ENCODE measurements at places on chromosomes 6 and 20.

DNA sequence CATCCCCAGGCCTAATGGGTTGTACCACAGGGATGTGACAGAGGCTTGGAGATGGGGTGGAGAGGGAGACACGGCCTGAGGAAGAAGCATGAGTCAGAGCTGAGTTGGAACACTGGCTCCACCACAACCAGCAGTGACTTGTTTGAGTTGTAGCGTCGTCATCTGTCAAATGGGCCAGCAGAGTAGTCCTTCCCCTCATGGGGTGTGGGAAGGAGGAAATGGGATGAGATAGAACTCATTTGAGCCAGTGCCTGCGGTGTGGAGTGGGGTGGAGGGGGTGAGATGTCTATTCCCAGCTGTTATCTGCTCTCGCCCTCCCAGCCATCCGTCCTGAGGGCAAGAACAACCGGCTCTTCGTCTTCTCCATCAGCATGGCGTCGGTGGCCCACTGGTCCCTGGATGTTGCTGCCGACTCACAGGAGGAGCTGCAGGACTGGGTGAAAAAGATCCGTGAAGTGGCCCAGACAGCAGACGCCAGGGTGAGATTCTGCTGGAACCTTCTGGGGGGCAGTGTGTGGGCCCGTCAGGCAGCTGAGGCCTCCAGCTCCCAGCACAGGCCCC is 32.5 kb downstream of the PLCG1 start:
- DNase-seq: no peak

DNA sequence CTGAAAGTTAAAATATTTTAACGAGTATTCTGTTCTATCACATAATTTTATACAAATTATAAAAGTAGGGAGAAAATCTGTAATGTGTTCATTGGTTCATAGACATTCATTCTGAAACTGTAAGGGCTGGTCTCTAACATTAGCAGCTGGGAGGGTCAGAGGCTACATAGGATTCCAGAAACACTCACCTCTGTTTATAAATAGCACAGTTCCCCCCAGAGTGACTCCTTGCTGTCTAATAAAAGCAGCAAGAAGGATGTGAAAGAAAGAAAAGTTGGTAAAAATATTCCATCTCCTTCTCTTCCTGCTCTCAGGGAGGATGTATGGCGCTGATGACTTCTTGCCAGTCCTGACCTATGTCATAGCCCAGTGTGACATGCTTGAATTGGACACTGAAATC is 25.3 kb upstream of the NAA20 start:
- no peak for DNase-seq

- no peak for DNase-seq
These were observed 9.7 kb downstream of the GNAS-AS1 start for GRCh38 chr20:58840816-58841538.

- no peak for DNase-seq
These were observed 667.6 kb downstream of the TENT5A start for GRCh38 chr6:81084776-81085430.

DNA sequence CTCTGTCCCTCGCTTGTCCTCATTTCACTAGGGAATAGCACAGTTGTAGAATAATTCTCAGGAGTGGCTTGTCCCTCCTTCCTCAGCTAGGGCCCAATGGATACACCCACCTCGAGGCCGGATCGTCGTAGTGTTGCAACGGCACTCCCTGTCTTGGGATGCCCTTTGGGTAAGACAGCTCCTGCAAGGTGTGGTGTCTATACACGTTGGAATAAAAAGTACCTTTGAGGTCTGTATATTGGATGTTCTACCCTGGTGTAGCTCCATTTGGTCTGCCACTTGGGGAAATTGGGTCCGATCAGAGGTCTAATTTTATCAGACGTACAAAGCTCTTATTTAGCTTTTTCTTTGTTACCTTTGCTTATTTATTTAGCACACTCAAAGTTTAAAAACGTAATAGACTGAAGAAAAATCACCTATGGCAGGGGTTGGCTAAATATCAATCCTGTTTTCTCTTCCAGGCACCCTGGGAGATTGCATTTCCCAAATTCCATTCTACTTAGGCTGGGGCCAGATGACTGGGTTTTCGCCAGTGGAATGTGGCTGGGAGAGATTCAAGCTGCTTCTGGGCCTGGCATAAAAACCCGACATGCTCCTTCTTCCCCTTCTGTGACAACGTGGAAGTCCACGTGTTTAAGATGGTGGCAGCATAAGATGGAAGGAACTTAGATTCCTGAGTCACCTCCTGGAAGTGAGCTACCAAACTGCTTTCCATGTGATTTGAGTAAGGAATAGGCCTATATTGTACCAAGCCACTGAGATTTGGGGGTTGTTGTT is 82.3 kb upstream of the CD83 start:
- DNase-seq: no peak

- no peak for DNase-seq
These were observed 79.4 kb downstream of the ZDHHC14 start for GRCh38 chr6:157460182-157460999.

- DNase-seq: no peak
These were observed 125.1 kb downstream of the SNX5 start for GRCh38 chr20:17843246-17844132.

DNA sequence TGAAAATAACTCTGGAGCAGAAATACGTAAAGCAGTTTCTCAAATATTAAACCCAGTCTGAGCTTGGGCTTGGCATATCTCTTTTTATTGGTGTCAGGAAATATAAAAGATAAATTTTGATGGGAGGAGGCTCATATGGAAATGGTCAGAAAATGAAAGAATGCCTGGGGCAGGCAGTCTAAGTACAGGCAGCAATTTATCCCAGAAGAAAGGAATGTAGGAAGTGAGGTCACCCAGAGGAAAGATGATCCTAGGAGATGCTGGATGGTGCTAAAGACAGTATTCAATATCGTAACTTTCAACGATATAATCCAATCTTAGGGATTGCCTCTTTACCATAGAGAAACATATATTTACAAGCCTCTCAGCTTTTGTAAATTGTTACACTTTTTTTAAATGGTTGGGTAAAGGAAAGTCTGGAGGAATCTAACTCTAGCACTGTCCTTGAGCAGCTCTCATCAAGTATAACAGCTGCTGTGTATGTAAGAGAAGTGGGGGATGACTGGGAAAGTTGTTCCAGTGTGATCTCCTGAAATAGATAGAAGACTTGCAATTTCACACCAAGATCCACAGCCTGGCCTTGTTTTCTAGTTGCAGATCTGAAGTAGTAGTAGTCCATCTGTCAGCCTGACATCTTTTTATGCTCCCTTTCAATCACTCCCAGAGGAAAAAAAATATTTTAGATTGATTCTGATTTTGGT is 256.9 kb upstream of the SASH1 start:
- DNase-seq: peak; percentile 45

DNA sequence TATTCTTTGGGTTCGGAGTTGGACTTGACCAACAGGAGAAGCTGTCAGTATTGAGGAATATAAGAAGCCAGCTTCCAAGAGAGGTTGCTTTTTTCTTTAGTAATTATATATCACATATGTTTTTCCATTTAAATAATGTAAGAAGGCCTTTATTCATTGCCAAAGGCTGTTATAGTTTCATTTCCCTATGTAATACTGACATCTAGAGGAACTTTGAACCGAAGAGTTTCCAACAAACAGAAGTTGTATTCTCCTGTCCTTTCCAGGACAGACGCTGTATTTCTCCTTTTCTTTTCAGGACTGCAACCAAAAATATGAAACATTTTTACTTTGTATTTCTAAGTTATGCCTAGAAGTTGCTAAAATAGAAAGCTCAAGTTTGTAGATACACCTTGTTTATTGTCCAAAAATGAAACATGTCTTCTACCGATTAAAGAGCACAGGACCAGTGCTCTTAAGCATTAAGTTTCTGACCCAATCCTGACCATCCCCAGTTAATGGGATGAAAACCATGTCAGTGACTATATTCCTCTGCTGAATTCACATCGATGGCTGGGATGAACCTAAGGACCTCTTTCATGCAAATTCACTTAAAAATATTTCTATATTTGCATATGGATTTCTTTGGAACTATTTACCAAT is 55.1 kb downstream of the MYLK4 start:
- peak; percentile 44 for DNase-seq

- no peak for DNase-seq
These were observed 119.2 kb upstream of the SASH1 start for GRCh38 chr6:148223424-148223842.

DNA sequence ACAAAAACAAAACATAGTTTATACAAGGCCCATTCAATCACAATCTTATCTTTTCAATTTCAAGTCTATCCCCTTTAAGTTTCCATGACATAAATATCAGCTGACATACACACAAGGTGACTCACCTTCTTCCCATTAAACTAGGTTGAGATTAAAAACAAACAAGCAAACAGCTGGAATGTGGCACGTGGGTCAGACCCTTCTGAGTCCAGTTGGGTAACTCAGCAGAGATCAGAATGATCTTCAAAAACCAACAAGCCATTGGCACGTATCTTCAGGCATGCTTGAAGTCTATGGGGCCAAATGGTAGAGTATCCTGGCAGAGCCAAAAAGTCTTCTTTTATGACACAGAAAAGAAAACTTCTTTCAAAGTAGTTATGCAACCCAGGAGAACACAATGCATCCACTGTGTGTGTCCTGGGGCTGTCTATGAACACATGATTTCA is 603.5 kb upstream of the CITED2 start:
- DNase-seq: no peak

DNA sequence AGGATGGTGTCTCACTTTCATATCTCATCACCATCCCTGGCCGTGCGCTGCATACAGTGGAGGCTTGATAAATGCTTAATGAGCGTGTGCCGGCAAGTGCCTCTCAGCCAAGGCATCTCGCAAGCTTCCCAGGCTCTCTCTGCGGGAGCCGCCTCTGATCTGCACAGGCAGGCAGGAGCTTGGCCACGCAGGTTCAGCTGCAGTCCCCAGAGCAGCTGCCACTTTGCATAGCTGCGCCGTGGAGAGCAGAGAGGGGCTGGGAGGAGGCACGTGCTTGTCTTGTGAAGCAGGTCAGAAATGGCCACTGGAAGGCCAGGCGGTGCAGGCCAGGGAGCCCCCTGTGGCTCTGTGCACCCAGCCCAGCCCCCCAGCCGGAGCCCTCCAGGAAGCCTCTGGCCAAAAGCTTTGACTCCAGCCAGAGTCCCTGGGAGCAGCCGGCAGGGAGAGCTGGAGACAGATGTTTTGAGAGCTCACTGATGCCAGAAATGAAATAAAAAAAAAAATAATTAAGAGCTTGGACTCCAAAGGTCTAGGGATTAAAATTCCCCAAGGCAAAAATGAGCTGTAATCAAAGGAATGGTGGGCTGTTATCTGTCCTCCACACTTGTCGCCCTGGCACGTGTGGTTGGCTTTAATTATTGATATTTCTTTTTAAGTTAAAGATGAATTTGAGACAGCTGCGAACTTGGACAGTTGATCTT is 377.0 kb downstream of the CDH4 start:
- no peak for DNase-seq

GRCh38 chr20:59318201-59318790 is 17.9 kb downstream of the EDN3 start:
- DNase-seq: no peak

- DNase-seq: no peak
These were observed 197.2 kb downstream of the BCAS1 start for GRCh38 chr20:53873230-53873604.

DNA sequence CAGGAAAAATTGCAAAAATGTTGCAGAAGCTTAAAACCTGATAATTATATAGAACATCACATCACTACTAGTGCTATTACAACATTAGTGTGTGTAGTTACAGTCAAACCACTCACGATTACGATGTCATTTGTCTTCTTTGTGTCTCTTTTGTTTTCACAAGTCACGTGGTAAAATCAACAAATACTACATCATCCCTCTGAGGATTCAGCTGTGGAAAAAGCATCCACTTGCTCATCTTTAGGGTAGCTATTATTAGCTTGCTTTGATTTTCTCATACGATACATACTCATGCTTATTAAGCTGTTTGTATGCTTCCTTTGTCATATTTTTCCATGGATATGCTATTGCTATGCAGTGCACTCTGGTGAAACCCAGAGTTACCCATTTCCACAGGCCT is 22.2 kb upstream of the ATXN1 start:
- no peak for DNase-seq

- DNase-seq: no peak
These were observed 99.8 kb downstream of the TFAP2A start for GRCh38 chr6:10315034-10315433.

- no peak for DNase-seq
These were observed 5.3 kb downstream of the NAA20 start for GRCh38 chr20:20022498-20022897.

DNA sequence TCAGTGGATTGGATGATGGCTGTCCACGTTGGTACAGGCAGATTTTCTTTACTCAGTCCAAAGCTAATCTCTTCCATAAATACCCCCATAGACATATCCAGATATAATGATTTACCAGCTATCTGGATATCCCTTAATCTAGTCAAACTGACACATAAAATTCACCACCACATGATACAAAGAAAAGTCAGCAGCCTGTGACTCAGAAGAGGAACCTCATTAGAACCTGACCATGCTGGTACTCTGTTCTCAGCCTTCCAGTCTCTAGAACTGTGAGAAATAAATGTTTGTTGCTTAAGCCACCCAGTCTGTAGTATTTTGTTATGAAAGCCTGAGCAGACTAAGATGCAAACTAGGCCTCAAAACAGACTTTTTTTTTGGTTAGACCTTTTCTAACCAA is 431.3 kb upstream of the RNF217 start:
- no peak for DNase-seq

- no peak for DNase-seq
These were observed 32.0 kb upstream of the TBC1D22B start for GRCh38 chr6:37225350-37226169.

- DNase-seq: peak; percentile 83
These were observed 148.3 kb downstream of the GPX5 start for GRCh38 chr6:28673787-28674671.

- DNase-seq: no peak
These were observed 81.9 kb downstream of the SIM1 start for GRCh38 chr6:100382767-100383195.

DNA sequence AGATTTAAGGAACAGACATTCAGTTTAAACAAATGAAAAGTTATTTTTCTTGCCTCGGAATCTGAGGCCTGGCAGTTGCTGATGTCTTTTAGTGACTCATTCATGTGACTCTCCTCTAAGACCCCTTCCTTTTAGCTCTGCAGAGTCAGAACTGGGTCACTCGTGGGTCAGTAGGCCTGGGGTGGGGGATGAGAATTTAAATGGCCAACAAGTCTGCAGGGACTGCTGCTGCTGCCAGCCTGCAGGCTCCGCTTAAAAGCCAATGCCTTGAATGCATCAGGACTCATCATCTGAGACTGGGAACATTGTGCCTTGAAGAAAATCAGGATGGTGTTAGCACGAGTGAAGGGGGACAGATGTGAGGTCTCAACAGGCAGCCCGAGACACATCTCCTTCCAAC is 404.3 kb downstream of the CDH26 start:
- no peak for DNase-seq

DNA sequence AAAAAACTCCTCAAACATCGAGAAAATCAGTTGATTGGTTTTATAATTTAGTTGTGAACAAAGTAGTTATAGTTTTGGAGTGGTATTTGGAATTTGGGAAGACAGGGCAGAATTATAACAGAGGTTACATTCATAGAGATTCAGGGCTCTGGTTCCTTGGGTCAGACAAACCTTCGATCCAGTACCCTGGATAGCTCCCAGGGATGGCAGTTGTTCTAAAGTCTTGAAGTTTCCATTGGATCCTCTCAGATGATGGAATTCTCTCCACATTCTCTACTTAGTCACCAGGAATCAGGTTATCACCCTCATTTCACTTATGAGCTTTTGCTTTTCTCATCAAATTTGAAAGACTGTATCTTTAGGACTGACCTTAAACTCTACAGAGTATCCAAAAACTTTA is 285.1 kb downstream of the CENPW start:
- DNase-seq: peak; percentile 45

- DNase-seq: no peak
These were observed 396.7 kb upstream of the JARID2 start for GRCh38 chr6:14849185-14849584.

GRCh38 chr6:149938571-149939355 is 3.1 kb upstream of the ULBP2 start:
- no peak for DNase-seq

- DNase-seq: peak; percentile 87
These were observed 27.8 kb upstream of the PKHD1 start for GRCh38 chr6:52115145-52115741.

All from A673 (cell line).